Caco-2 (cell line): ENCODE measurements at places on chromosomes 2 and 18.

DNA sequence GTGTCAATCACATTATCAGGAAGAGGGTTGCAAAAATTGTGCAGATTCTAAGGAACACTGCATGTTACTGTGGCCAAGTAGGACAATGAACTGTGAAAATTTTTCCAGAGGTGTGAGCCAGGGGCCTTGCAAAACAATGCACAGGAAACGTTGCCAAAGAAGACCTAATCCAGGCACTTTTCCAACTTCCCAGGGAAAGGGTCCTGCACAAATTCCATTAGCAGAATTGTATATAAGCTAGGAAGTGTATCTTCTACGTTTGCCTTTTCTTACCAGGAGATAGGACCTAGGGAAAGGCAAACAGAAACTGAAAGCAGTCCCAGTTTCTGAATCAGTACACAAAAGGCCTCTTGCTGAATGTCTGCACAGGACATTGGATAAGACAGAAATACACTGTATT is 1888.3 kb upstream of the CELF4 start:
- DNase-seq: no peak

DNA sequence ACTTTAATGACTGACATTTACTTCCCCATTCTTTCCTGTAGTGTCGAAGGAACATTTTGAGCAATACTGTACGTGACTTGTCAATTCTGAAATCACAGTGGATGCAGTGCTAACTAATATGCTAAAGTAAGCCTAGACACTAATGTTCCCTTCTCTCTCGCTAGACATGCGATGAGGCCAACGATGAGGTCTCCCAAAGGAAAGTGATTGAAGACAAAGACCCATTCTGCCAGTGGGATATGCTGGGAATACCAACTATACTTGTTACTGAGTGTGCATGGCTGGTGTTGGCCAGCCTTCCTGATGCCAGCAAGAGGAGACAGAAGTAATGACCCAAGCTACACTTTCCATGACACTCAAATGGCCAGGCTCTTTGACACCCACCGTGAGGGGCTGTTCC is 2.5 kb upstream of the SERPINE2 start:
- no peak for DNase-seq

DNA sequence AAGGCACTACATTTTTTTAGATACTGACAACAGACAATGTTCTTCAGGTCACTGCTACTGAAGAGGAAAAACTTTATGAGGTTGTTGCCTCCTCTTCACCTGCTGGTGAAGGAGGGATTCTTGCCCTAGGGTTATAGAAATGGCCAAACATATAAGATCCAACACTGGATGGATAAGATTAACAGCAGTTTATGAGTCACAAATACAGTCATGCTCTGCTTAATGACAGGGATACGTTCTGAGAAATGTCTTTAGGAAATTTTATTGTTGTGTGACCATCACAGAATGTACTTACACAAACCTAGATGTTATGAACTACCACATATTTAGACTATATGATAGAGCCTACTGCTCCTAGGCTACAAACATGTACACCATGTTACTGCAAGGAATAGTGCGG is 57.4 kb upstream of the AMMECR1L start:
- DNase-seq: no peak

DNA sequence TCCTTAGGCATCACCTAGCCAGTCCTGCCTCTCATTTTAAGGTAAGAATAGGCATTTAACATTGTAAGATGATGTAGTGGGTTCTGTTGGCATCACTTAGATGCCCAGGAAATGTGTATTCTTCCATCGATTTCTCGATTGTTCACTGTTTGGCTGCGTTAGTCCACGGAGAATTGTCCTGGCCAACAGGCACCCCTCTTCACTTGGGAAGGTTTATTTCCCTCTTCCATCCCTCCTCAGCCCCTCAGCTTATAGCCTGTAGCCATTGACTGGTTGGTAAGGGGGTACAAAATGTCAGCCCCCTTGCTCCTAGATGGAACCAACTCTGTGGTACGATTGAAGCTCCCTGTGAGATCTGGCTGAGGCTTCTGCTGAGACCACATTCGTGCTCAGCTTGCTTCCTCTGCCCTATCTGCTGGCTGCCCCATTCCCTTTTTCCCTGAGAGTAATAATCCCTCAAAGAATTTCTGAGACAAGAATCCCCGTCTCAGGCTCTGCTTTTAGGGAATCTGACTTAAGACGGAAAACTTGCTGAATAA is 43.4 kb downstream of the PLEKHA3 start:
- DNase-seq: no peak
